Mesothelial cell of epicardium (in vitro differentiated cells): ENCODE measurements at places on chromosomes 5 and 9.

DNA sequence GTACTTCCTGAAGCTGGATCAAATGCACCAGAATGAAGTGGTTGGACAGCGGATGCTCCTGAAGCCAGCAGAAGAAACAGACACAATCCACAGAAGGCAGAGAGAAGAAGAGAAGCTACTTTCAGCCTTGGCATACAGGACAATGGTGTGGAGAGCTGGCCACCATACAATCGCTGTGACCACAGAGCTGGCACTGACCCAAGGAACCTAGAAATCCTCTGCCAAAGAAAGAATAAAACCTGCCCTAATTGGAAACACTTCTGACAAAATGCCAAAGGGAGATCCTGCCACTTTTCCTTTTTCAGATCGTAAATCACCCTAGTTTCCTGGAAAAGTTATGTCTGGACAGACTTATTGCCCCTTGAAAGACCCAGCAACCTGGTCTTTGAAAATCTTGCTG is 77.8 kb downstream of the BAAT start:
- DNase-seq, result no peak

DNA sequence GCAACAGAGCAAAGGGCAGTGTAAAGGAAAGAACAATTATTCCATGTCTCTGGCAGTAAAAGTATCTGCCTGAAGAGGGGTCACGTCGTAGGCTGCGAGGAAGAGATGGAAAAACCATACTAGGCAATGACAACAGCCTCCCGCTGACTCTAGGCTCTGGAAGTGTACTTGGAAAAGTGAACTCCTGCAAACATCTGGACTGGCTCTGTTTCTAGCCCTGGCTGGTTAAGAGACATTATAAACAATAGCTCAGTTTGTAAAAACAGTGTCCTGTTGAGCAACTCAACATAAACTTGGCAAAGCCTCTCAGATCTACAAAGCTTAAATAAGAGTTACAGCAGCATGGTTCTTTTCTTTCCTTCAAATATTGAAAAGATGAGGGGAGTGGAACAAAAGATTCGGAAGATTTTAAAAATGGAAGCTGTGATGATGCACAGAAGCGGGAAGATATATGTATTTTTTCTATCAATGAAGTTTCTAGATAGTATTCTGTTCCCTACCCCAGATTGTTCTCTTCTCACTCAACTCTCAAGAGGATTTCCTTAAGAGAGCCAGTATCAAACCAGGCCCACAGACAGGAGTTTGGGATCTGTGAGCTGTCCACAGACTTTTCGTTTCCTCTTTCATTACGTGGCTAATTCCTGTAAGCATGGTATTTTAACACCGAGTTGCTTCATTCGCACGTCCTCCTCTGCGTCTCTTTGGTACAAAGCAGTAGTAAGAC is 79.4 kb downstream of the SPTLC1 start:
- DNase-seq, result no peak

- DNase-seq, result no peak
Measured at GRCh38 chr9:124840300-124840833, 12.9 kb upstream of the WDR38 start.

GRCh38 chr9:117325110-117325731 is 89.6 kb downstream of the ASTN2 start:
- no peak for DNase-seq

- DNase-seq, result no peak
Measured at GRCh38 chr9:135903358-135903656, 4.0 kb downstream of the CAMSAP1 start.

DNA sequence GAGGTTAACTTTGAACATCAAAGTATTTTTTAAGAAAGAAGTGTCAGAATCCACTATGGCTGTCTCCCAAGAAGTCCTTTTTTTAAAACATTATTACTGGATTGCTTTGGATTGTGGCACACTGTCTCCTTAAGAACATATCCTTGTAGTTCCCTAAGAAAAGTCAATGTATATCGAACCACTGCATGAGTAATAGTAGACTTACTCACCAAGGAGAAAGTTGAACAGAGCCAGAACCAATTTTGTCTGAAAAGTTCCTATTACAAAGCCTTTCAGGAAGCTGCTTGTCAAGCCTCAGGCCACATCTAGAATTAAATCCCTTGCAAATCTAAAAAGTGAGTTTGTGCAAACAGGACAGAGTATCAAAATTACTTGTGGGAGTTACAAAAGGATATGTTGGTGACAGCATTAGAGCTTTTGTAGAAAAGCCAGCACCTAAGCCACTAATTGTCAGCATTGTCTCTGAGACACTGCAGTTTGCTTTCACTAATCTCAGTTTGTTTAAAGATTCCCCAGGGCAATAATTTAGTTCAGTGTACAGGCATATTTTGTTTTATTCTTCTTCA is 195.4 kb downstream of the MPDZ start:
- no peak for DNase-seq

- DNase-seq, result no peak
Measured at GRCh38 chr5:113598926-113599325, 85.4 kb downstream of the YTHDC2 start.

DNA sequence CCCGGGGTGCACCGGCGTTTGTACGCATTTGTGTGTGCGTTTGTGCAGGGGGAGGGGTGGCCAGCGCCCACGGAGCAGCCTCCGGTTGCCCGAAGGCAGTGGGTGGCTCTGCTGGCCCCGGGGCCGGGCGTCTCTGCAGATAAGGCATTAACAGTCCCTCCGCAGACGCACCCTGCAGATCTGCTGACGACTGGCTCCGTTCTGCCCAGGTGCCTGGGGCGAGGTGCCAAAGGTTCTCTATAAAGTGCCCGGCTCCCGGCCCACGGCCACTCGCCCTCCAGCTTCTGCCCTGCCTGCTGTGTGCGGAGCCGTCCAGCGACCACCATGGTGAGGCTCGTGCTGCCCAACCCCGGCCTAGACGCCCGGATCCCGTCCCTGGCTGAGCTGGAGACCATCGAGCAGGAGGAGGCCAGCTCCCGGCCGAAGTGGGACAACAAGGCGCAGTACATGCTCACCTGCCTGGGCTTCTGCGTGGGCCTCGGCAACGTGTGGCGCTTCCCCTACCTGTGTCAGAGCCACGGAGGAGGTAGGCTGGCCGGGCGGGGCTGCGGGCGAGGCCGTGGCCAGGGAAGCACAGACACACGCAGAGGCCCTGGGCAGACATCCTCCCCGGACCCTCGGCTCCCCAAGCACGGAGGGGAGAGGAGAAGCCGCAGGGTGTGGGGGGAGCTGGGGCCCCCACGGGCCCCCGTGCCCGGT is at the start of gene SLC6A19:
Gene SLC6A19 (plus strand): TSS at position 269 of the 699 bp plus-strand sequence. CDS start 56 bp downstream, at position 325.
- DNase-seq, result no peak

- DNase-seq, result no peak
Measured at GRCh38 chr9:113701774-113702755, 174.0 kb upstream of the ZNF618 start.

- no peak for DNase-seq
Measured at GRCh38 chr5:72692651-72693442, 123.6 kb upstream of the TNPO1 start.

DNA sequence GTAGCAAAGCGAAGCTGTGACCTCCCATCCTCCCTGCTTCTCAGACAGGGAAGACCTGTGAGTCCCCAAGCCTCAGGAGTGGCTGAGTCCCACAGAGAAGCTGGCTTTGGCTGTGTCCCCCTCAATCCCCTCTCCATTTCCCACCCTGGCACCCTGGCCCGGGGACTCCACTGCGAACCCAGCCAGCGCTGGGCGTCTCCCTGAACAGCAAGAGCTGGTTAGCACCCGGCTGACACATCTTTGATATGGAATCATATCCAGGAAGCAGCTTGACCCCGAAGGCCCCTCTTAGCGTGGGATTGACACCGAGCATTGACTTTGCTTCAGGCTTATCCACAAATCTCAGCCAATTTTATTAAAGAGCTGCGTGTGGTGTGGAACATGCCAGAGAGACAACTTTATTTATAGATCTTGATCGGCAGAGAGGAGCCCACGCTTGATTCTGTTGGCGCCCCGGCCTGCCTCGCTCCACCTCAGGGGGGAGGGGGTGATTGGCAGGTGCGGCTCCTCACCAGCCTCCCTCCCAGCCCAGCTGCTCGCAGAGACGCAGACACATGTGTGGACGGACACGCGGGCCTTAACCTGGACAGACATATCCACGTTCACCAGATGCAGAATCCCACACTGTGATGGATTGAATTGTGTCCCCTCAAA is 120.7 kb upstream of the MVB12B start:
- no peak for DNase-seq

DNA sequence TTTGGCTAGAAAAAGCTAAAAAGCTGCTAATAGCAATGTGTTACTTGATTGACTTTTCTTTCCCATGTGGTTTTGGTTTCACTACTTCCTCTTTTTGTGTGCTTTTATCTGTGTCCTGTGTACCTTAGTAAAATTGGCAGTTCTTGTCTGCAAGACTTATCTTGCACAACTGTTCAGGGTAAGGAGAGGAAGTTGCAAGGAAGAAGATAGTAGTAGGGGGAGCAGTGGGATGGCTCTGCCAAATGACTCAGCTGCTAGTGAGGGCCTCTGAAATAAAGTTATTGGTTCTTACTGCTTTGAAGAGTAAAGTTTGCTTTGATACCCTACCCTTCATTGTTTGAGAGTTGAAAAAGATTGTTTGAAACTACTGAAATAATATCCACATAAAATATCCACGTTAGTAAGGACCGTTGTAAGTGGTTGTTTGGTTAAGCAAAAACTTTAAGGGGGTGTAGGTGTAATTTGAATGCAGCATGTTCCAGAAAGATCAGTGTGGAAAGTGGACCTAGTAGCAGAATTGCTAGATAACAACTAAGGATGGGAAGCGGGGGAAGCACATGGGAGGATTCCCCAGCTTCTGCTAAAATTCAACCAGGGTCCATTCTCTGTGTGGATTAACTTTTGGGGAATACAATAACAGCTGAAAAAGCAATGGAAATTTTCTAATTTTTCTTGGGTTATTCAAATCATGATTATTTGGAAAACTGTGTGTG is 123.5 kb downstream of the SCAMP1 start:
- no peak for DNase-seq

- DNase-seq, result no peak
Measured at GRCh38 chr5:21654556-21654955, 1198.6 kb downstream of the CDH12 start.

DNA sequence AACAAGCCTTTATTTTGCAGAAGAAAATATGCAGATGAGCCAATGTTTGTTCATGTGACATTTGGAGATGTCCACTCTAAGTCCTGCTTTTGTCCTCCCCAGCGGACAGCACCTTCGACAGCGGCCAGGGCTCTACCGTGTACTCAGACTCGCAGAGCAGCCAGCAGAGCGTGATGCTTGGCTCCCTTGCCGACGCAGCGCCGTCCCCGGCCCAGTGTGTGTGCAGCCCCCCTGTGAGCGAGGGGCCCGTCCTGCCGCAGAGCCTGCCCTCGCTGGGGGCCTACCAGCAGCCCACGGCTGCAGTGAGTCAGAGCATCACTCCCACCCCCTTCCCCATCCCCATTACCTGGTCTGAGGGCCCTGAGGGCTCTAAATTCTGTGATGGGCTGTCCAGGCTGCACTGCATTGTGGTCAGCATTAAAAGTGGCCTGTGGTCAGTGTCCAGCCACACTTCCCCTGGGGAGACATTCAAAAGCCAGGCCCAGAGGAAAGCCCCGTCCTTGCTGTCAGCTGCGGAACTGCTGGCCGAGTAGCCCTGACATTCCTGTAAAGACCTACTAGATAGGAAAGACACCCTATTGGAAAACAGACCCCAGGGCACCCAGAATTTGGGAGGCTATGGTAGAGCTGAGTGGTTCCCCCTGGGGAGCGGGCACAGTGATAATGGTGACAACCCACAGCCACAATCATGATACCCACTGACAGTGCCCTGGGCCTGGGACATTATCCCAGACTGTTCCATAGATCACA is 69.0 kb downstream of the WNK2 start:
- DNase-seq, result peak; percentile 15

DNA sequence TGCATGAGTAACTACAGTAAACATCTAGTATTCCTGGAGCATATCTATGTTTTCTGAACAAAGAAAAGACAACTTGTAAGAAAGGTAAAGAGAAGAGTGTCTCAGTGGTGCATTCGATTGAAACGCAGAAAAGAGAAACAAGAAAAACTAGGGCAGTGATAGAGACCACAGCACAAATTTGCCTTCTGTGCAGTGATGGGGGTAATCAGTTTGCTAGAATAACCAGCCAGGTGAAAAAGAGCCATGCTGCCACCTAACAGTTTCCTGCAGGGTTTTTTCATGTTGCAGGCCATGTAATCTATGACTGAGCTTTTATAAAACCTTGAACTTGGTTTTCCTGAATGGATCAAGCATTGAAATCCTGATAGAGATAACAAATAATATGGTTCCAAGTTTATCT is 198.4 kb upstream of the MEF2C start:
- DNase-seq, result no peak

DNA sequence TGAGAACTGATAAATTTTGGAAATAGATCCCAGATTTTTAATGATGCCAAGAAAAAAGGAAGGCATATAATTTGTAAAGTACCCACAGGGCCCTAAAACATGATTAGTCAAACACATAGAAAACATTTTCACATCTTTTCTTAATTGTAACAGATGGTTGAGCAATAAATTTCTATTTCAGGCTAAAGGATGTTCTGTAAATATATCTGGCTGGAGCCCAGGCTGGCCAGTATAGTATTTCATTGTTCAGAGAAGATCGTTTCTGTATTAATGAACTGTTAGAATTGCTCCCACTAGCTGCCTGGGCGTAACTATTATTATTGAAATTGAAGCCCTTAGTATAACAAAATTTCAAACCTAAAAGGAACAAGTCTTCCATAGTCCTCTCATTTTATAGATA is 105.3 kb upstream of the SMC2 start:
- no peak for DNase-seq

- DNase-seq, result no peak
Measured at GRCh38 chr5:10737880-10738279, 23.2 kb downstream of the DAP start.

- DNase-seq, result no peak
Measured at GRCh38 chr5:96254980-96255691, 177.9 kb downstream of the PCSK1 start.

DNA sequence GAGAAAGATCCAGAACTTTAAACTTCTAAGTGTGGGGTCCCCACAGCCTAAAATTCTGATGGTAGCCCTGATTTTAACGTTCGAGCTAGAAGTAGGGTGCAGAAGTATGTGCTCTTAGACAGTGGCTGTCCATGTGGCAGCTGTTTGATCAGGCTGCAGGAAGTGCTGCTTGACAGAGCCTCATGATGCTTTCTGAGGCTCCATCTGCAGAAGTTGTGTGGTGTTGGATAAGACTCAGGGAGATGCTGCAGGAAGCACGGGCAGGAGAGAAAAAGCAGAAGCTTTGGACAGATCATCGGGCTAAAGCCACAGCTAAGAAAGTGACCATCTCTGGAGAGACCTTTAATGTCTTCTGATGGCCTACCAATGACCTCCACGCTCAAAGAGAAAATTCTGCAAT is 8.1 kb downstream of the MTMR12 start:
- DNase-seq, result no peak

DNA sequence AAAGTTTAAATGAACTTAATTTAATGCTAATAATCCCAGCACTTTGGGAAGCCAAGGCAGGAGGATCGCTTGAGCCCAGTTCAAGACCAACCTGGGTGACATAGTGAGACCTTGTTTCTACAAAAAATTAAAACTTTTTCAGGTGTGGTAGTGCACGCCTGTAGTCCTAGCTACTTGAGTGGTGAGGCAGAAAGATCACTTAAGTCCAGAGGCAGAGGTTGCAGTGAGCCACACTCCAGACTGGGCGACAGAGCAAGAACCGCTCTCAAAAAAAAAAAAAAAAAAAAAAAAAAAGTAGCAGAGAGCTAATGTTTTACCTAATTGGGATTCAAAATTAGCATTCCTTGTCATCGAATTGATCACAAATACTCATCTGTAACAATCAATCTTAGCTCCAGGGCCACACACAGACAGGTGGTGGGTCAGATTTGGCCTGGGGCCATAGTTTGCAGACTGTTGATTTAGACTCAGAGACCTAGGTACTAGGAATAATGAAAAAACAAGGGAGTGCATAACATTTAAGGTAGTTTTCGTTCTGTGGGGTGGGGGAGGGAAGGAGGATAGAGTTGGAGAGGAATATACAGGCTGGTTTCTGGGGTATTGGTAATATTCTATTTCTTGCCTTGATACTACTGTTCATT is 21.4 kb downstream of the HSDL2 start:
- DNase-seq, result no peak
